ENCODE measurements at places on chromosomes 16 and 17.

DNA sequence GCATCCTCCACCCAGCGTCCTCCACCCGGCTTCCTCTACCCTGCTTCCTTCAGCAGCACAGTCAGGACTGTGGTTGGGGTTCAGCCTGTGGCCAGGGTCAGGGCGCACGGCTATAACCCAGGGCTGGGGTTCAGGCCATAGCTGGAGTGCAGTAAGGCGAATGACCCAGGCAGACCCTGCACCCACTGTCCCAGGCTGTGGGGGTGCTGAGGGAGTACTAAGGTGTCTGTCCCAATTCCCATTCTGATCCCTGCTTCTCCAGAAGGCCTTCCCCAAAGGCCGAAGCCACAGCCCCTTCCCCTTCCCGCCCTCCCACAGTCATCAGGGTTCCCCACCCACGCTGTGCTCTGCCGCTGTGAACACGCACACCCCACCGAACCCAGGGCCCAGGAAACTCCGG, 12.4 kb downstream of the EMC6 start:
- no peak for DNase-seq

- no peak for DNase-seq
Measured at GRCh38 chr17:3636908-3637373, 381 bp downstream of the CTNS start.

GRCh38 chr17:42133461-42134041, 10.9 kb downstream of the HSPB9 start:
- no peak for DNase-seq

DNA sequence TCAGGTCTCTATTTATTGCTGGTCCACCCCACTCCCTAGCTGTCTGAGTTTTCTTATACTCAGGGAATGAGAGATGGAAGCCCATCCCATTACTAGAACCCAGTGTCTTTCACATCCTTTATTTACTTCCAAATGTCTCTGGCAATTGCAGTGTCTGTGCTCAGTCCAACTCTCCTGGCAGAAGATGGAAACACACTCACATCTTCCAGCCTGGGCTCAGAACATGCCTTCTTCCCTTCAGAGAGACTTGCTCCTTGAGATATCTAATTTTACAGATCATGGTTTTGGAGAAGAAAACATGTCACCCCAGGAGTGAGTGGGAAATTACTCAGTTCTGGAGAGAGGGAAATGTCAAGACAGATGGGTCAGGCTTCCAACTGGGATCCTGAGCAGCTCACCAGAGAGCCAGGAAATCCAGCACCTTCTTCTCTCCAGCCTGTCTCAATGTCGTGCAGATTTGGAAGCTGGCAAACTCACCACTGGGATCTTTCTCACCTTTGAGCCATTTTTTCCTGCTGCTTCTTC, 494.4 kb downstream of the HS3ST4 start:
- no peak for DNase-seq

Measured in SK-N-SH (cell line).